Right atrium auricular region (tissue), 2 donors: ENCODE measurements at places on chromosomes 2 and 18. TPM values are rescaled to one million over a fixed set of nuclear protein-coding genes. Genes with fewer than 3 reads are reported as not detected.
A peak's percentile ranks its signal among the peaks of the same experiment; 100 is the strongest.

The LINC00305 gene
- not detected for total RNA-seq

The CAVIN2 gene
- 263 TPM for total RNA-seq

The ZNF2 gene
- 3.7 TPM for total RNA-seq

The RESP18 gene
- total RNA-seq: not detected

The RGPD3 gene
- total RNA-seq: 0.43 TPM

The SCYGR4 gene
- total RNA-seq: not detected

The TMEM17 gene
- total RNA-seq: 0.90 TPM

The SKA1 gene
- total RNA-seq: not detected

The GIGYF2 gene
- total RNA-seq: 57.1 TPM

The SCN1A gene
- total RNA-seq: not detected

The C2orf80 gene
- total RNA-seq: not detected

The FKBP1B gene
- 8.5 TPM for total RNA-seq

The DAW1 gene
- not detected for total RNA-seq

The ST8SIA3 gene
- not detected for total RNA-seq

The KCNG2 gene
- not detected for total RNA-seq

DNA sequence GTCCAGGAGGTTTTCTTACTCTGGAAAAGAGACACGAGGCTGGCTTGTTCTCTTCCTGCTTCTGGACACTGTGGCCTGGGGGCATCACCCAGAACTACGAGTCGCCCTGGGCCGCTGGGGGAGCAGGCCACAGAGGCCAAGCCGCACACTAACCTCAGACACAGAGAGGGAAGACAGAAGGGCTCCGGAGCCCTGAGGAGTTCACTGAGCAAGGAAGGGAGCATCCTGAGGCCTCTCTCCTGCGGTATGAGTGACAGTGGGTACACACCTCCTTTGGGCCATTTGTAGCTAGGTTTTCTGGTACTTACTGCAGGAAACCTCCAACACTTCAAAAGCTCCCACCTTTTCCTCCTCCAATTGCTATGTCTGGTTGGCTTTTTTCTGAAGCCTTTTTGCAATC, 494.1 kb downstream of the DLGAP1 start:
- H3K27me3 ChIP-seq: no peaks in the 10 kb centered on the region
- no peaks in the 10 kb centered on the region for H3K36me3 ChIP-seq
- H3K27ac ChIP-seq: no peak overlapping the region
- no peak for DNase-seq

GRCh38 chr2:15826273-15826717, 114.1 kb upstream of the MYCN start:
- H3K36me3 ChIP-seq: no peaks in the 10 kb centered on the region
- no peak overlapping the region for H3K4me3 ChIP-seq
- DNase-seq: no peak
- H3K27me3 ChIP-seq: no peaks in the 10 kb centered on the region
- no peak overlapping the region for H3K27ac ChIP-seq

DNA sequence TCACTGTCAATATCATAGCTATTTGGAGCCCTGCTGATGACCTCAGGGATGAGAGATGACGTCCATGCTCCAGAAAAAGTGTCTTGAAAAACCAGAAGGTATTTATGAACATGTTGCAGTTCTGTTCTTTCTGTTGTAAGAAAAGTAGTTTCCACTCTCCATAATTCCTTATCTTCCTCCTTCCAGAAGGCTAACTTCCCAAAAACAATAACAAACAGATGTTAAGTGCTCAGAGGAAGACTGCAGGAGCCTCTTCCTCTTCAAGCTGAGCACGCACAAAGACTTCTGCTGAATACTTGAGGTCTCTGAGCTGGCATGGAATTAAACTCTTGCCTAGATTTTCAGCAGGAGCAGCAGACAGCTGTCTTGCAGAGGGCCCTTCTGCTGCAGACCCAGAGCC, 434.5 kb upstream of the KLHL29 start:
- no peaks in the 10 kb centered on the region for H3K27me3 ChIP-seq
- no peaks in the 10 kb centered on the region for H3K36me3 ChIP-seq
- no peak for DNase-seq
- H3K4me1 ChIP-seq: no peaks in the 10 kb centered on the region

- peak overlapping the region; percentile 65 for H3K27ac ChIP-seq
- H3K4me3 ChIP-seq: peak overlapping the region; percentile 53
- peaks cover 67% of the 10 kb centered on the region for H3K4me1 ChIP-seq
- no peaks in the 10 kb centered on the region for H3K36me3 ChIP-seq
- no peaks in the 10 kb centered on the region for H3K27me3 ChIP-seq
Observed at GRCh38 chr2:73985308-73986084, 786 bp downstream of the TET3 start.

DNA sequence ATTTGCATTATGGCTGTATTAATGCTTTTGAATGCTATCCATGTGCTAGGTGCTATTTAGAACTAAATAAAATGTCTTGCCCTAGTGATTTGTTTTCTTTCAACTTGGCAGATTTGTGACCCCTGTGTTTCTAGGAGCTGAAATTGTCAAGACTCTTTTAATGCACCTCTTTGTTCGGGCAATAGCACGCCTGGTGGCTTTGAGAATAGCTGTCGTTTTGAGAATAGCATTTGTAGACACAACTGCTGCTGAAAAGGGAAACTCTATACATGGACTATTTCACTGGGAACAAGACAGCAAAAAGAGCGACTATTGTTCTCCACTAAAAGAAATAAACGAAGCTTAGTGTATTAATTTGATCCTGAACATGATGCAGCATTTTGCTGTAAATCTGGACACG, 352.1 kb upstream of the ZNF521 start:
- no peak overlapping the region for H3K27ac ChIP-seq
- no peak for DNase-seq
- H3K4me3 ChIP-seq: no peak overlapping the region
- H3K36me3 ChIP-seq: no peaks in the 10 kb centered on the region
- no peaks in the 10 kb centered on the region for H3K4me1 ChIP-seq

GRCh38 chr2:118853129-118853640, 5.7 kb upstream of the EN1 start:
- no peak overlapping the region for H3K4me3 ChIP-seq
- H3K27ac ChIP-seq: no peak overlapping the region
- no peak for DNase-seq
- no peaks in the 10 kb centered on the region for H3K4me1 ChIP-seq

DNA sequence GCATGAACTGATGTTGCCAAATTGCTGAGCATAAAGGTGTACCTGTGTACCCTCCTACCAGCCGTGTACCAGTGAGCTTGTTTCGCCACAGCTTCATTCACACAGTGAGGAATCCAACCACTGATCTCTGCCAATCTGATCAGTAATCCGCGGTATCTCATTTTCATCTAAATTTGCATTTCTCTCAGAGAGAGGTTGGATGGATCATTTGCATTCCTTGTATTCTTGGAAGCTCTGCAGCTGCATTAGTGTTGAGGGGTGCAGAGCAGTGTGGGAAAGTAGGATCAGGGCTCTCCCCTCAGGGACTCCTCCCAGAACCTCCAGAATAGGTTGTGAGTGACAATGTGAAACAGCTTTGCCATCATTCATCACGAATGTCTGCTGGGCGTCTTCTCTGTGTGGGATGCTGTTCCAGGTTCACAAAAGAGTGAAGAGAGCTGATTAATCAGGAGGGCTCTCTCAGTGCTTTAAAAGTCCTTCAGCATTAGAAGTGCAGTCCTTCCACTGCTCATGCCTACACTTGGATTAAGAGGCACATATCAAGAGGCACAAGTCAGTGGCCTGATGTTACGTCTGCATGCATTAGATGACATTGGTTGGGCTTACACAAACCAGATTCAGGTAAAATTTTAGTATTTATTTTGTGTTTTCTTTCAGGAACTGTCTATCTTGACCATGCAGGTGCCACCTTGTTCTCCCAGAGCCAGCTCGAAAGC, 7.5 kb downstream of the MOCOS start:
- no peaks in the 10 kb centered on the region for H3K27me3 ChIP-seq
- no peaks in the 10 kb centered on the region for H3K36me3 ChIP-seq
- H3K4me1 ChIP-seq: no peaks in the 10 kb centered on the region
- DNase-seq: no peak

DNA sequence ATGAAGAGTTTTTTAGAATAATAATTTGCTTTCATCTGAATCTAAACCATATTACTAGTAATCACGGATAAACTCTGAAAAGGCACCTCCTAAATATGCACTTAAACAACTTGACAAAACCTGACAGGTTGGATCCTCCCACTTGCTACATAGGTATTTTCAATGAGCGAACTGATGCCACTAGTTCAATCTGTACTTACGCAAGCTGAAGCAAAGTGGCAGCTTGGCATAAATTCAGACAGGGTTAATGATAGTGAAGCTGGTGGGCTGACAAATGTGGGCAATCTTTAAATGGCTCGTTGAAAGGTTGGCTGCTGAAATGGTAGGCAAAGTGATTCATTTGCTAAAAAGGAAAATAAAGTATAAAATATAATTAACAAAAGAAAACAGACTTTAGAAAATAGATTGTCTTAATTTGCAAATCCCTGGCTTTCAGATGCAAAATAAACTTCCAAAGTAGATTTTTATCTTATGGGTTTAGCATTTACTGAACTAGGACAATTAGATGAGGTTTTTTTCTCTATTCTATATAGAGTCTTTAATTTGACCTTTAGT, 1713.5 kb upstream of the SLC39A10 start:
- no peaks in the 10 kb centered on the region for H3K27me3 ChIP-seq
- no peak for DNase-seq
- no peaks in the 10 kb centered on the region for H3K4me1 ChIP-seq
- no peak overlapping the region for H3K4me3 ChIP-seq
- H3K27ac ChIP-seq: no peak overlapping the region
- H3K36me3 ChIP-seq: no peaks in the 10 kb centered on the region

GRCh38 chr2:182224669-182225068, 202.2 kb downstream of the PDE1A start:
- H3K4me3 ChIP-seq: no peak overlapping the region
- H3K36me3 ChIP-seq: no peaks in the 10 kb centered on the region
- DNase-seq: no peak
- no peak overlapping the region for H3K27ac ChIP-seq
- H3K27me3 ChIP-seq: no peaks in the 10 kb centered on the region

DNA sequence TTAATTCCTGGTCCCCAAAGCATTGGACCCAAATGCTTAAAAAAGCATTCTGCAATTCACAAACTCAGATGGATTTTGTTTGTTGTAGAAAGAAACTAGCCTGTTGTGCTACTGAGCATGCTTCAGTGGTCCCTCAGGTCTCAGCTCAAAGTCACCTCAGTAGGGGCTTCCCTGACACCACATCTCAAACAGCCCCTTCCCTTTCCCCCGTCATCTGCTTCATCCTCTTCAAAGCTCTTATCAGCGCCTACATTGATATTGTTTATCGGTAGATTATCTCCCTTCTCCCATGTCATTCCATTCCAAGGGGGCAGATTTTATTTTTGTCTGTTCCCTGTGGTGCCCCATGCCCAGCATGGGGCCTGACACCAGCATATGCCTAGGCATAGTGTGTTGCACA, 172.9 kb downstream of the CELF4 start:
- no peaks in the 10 kb centered on the region for H3K36me3 ChIP-seq
- no peaks in the 10 kb centered on the region for H3K27me3 ChIP-seq
- no peaks in the 10 kb centered on the region for H3K4me1 ChIP-seq
- H3K4me3 ChIP-seq: no peak overlapping the region

- H3K4me3 ChIP-seq: no peak overlapping the region
- peak overlapping the region; percentile 51 for H3K27ac ChIP-seq
- H3K4me1 ChIP-seq: no peaks in the 10 kb centered on the region
- peak; percentile 81 for DNase-seq
Observed at GRCh38 chr2:119756837-119757236, 2.9 kb upstream of the PTPN4 start.

DNA sequence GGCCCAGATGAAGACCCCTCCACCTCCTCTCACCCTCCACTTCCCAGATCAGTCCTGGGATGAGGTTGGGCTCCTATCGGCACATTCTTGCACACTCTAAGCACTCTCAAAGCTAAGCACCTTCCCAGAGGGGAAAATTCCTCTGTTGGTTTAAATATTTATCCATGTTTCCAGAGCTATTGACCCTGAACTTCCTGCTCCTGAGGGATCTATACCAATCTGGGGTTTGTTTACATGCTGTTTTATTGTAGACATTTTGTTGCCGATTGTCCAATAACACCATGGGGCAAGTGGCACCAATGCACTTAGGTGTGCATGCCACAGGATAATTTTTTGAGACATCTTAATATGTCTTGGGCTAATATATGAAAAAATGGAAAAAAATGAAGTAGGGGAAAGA, 476.2 kb downstream of the SLC4A3 start:
- no peak for DNase-seq
- no peaks in the 10 kb centered on the region for H3K4me1 ChIP-seq
- no peaks in the 10 kb centered on the region for H3K36me3 ChIP-seq
- H3K4me3 ChIP-seq: no peak overlapping the region
- no peak overlapping the region for H3K27ac ChIP-seq
- no peaks in the 10 kb centered on the region for H3K27me3 ChIP-seq

DNA sequence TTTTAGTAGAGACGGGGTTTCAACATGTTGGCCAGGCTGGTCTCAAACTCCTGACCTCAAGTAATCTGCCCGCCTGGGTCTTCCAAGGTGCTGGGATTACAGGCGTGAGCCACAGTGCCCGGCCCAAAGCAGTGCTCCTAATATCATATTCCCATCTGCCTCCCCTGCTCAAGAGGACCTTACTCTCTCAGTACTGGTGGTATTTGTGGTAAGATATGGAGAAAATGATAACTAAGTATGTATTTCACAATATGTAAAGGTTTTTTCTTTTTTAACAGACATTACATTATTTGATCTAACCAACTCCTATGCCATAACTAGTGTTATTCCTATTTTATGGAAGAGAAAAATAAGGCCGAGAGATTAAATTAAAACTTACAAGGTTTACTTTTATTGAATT, 201.0 kb downstream of the CAMKMT start:
- H3K4me1 ChIP-seq: no peaks in the 10 kb centered on the region
- no peak for DNase-seq
- H3K4me3 ChIP-seq: no peak overlapping the region
- H3K36me3 ChIP-seq: no peaks in the 10 kb centered on the region

- H3K4me3 ChIP-seq: no peak overlapping the region
- DNase-seq: no peak
- H3K4me1 ChIP-seq: no peaks in the 10 kb centered on the region
- no peak overlapping the region for H3K27ac ChIP-seq
Observed at GRCh38 chr2:163417596-163418337, 318.0 kb downstream of the FIGN start.

DNA sequence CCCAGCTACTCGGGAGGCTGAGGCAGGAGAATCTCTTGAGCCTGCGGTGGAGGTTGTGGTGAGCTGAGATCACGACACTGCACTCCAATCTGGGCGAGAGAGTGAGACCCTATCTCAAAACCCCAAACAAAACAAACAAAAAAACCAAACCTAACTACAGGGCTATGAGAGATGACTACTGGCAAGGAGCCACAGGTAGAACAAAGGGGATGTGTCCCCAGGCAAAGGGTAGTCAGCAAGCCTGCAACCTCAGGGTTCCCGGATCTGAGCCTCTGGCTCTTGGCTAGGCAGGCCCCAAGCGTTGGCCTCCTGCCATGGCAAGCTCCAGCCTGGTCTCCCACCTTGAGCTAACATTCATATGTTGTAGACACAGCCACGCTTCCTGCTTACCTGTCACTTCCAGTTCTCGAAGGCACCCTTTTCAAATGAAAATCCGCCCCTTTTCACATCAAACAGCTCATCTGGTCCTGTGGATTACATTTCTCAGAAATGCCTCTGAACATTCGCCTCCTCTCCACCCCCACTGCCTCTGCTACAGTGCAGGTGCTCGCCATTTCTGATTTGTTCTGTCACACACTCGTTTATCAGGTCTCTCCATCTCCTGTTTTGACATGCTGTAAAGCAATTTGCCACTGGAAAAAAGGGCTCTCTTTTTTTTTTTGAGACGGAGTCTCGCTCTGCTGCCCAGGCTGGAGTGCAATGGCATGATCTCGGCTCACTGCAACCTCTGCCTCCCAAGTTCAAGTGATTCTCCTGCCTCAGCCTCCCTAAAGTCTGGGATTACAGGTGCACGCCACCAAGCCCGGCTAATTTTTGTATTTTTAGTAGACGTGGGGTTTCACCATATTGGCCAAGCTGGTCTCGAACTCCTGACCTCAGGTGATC, 13.1 kb upstream of the ACTR3 start:
- H3K36me3 ChIP-seq: no peaks in the 10 kb centered on the region
- no peak overlapping the region for H3K27ac ChIP-seq
- no peak for DNase-seq
- no peaks in the 10 kb centered on the region for H3K4me1 ChIP-seq
